ENCODE measurements at places on chromosomes 13 and 19.

- peaks cover 10% of the 10 kb centered on the region for H3K4me1 ChIP-seq
- H3K27ac ChIP-seq = no peak overlapping the region
- no peak for DNase-seq
- no peak overlapping the region for H3K4me3 ChIP-seq
- no peaks in the 10 kb centered on the region for H3K36me3 ChIP-seq
- H3K27me3 ChIP-seq = peaks cover 8% of the 10 kb centered on the region
These were observed 157.0 kb upstream of the FNDC3A start for GRCh38 chr13:48818495-48819356.

- H3K4me1 ChIP-seq = peaks cover 6% of the 10 kb centered on the region
- H3K36me3 ChIP-seq = peaks cover 36% of the 10 kb centered on the region
- no peaks in the 10 kb centered on the region for H3K27me3 ChIP-seq
- no peak overlapping the region for H3K27ac ChIP-seq
These were observed 47.4 kb downstream of the COG3 start for GRCh38 chr13:45512098-45512496.

- H3K36me3 ChIP-seq = peaks cover 1% of the 10 kb centered on the region
- H3K4me1 ChIP-seq = no peaks in the 10 kb centered on the region
- no peak overlapping the region for H3K4me3 ChIP-seq
These were observed 25.6 kb downstream of the SHISA2 start for GRCh38 chr13:26026211-26026610.

DNA sequence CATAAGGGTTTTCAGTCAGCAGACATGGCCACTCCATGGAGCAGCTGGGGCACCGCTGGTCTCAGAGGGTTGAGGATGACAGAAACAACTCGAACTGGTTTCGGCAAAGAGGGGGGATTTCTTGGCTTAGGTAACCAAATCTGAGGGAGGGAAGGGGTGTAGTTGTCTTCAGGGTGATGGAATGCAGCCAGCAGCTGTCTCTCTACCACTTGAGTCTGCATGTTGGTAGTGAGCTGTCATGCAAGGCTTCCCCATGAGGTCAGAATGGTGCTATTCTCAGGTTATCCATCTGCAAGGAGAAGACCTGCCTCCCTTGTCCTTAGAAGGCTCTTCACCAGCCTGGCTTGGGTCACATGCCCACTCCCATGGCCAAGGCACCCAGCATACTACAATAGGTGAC lies 55.6 kb upstream of the PEG3 start:
- no peak overlapping the region for H3K27ac ChIP-seq
- no peaks in the 10 kb centered on the region for H3K4me1 ChIP-seq
- no peak overlapping the region for H3K4me3 ChIP-seq

- H3K27me3 ChIP-seq = no peaks in the 10 kb centered on the region
- peak overlapping the region; percentile 85 for H3K27ac ChIP-seq
- DNase-seq = no peak
- peak overlapping the region; percentile 45 for H3K4me3 ChIP-seq
- peaks cover 48% of the 10 kb centered on the region for H3K4me1 ChIP-seq
- H3K36me3 ChIP-seq = peaks cover 22% of the 10 kb centered on the region
These were observed 190.9 kb downstream of the KLF12 start for GRCh38 chr13:73943137-73943964.

DNA sequence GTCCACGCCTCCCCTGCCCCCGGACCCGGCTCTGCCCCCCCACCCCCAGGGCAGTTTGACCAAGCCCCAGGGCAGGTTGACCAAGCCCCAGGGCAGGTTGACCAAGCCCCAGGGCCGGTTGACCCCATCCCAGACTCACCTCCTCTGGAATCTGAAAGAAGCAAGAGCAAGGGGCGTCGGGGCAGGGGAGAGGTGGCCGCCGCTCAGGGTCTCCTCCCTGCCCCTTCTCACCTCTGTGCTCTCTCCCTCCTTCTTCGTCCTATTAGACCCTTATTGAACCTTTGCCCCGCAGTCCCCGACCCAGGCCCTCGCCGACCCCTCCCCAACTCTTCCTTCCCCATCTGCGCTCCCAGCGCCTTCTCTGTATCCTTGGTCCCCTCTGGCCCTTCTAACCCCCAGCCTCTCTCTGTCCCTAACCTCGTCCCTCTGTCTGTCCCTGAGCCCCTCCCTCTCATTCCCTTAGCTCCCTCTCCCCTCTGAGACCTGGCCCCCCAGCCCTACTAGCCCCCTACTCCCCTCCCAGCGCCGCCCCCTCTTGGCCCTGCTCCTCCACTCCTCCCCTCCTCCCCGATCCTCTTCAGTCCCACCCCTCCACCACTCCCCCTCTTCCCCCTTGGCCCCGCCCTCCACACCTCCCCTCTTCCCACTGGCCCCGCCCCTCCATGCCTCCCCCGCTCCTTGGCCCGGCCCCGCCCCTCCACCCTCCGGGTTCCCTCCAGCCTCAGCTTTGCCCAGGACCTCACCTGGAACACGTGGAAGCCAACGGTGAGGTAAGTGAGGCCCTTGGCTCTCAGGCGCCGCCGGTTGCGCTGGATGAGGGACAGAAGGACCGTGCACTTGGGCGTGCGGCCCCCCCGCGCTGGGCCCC lies 7.6 kb downstream of the CAPN12 start:
- peaks cover 5% of the 10 kb centered on the region for H3K27me3 ChIP-seq
- H3K4me1 ChIP-seq = peaks cover 34% of the 10 kb centered on the region
- H3K4me3 ChIP-seq = peak overlapping the region; percentile 68
- H3K27ac ChIP-seq = peak overlapping the region; percentile 52
- no peak for DNase-seq
- peaks cover 15% of the 10 kb centered on the region for H3K36me3 ChIP-seq

DNA sequence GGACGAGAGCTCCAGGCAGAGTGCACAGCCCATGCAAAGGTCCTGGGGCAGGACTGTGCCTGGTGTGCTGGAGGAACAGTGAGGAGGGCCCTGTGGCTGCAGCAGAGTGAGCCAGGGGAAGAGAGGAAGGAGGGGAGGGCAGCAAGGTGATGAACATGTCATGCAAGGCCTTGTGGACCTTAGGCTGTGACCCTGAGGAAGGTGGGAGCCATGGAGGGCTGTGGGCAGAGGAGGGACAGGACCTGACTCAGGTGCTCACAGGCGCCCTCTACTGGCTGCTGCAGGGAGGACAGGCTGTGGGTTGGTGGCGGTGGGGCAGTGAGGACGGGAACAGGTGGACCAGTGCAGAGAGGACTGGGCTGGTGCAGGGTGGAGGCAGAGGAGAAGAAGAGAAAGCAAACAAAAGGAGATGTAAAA lies 170.3 kb downstream of the PTPRS start:
- H3K4me3 ChIP-seq = no peak overlapping the region
- H3K27ac ChIP-seq = no peak overlapping the region
- H3K4me1 ChIP-seq = no peaks in the 10 kb centered on the region
- no peaks in the 10 kb centered on the region for H3K27me3 ChIP-seq

DNA sequence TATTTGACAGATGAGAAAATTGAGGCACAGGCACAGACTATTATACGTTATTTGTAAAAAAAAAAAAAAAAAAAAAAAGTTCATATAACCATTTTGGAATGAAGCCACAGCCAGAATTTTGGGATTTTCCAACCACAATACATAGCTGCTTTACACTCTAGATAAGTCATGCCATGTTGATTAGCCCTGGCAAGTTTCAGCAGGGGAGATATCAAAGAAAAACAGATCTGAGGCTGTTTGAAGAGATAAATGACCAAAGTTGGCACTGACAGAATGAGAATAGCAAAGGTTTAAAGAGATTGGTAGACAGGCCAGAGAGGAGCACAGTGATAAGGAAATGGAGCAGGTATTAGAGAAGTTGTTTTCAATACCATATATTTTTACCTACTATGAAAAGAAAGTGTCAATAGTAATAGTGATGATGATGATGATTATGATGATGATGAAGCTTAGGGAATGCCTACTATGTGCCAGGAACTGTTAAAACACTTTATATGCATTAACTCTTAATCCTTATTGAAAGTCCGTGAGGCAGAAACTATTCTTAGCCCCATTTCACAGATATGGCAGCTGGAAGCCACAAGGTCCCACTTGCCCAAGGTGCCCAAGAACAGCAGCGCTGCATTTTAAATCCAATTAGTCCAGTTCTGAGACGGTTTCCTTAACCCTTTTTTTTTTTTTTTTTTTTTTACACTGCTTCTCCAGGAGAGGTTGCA lies 105.5 kb downstream of the MBNL2 start:
- H3K36me3 ChIP-seq = no peaks in the 10 kb centered on the region
- H3K4me3 ChIP-seq = no peak overlapping the region
- H3K27ac ChIP-seq = no peak overlapping the region

- H3K4me3 ChIP-seq = no peak overlapping the region
- no peak for DNase-seq
- H3K27ac ChIP-seq = no peak overlapping the region
- H3K27me3 ChIP-seq = no peaks in the 10 kb centered on the region
These were observed 948.8 kb upstream of the SLC10A2 start for GRCh38 chr13:104014803-104015645.

- H3K36me3 ChIP-seq = peaks cover 23% of the 10 kb centered on the region
- peaks cover 71% of the 10 kb centered on the region for H3K4me1 ChIP-seq
These were observed 42.2 kb downstream of the GATAD2A start for GRCh38 chr19:19447536-19448237.

DNA sequence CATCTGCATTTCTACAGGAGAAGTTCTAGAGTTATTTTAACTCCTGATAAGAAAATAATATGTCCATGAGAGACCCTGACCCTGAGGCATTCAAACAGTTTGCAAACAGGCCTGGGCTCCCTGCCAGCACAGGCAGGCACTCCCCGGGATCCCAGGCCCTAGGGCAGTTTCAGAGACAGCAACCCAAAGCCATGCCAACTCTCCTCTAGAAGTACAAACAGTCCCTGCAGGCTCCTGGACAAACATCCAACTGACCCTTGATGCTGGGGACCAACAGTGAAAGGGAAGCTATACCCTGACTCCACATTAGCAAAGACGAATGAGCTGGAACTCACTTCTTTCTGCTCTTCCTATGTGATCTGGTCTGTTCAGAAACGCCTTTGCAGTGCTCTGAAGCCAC lies 44.8 kb downstream of the CCDC70 start:
- H3K27me3 ChIP-seq = peaks cover 2% of the 10 kb centered on the region
- peaks cover 32% of the 10 kb centered on the region for H3K4me1 ChIP-seq
- no peak overlapping the region for H3K4me3 ChIP-seq
- no peak for DNase-seq

- no peaks in the 10 kb centered on the region for H3K4me1 ChIP-seq
- H3K27ac ChIP-seq = no peak overlapping the region
- H3K27me3 ChIP-seq = peaks cover 7% of the 10 kb centered on the region
- H3K4me3 ChIP-seq = no peak overlapping the region
- no peak for DNase-seq
These were observed 51.7 kb upstream of the SIAH3 start for GRCh38 chr13:45903051-45903813.

DNA sequence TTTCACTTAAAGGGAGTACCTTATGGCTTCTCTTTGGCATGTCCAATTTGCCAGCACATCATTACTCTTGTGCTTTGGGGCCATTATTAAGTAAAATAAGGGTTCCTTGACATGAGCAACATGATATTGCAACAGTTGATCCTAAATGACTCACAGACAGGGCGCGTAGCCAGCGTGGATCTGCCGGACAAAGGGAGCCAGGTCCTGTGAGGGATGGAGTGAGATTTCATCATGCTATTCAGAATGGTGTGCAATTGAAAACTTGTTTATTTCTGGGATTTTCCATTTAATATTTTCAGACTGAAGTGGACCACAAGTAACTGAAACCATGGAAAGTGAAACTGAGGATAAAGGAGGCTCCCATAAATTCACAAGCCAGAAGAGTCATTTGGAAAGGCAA lies 48.6 kb upstream of the WASF3 start:
- no peak overlapping the region for H3K4me3 ChIP-seq
- no peak for DNase-seq
- no peaks in the 10 kb centered on the region for H3K27me3 ChIP-seq
- H3K4me1 ChIP-seq = no peaks in the 10 kb centered on the region
- H3K36me3 ChIP-seq = no peaks in the 10 kb centered on the region
- no peak overlapping the region for H3K27ac ChIP-seq

GRCh38 chr19:30161770-30162169 lies 210.4 kb upstream of the ZNF536 start:
- H3K27ac ChIP-seq = no peak overlapping the region
- H3K27me3 ChIP-seq = no peaks in the 10 kb centered on the region
- no peak for DNase-seq
- no peaks in the 10 kb centered on the region for H3K4me1 ChIP-seq

- no peaks in the 10 kb centered on the region for H3K36me3 ChIP-seq
- no peak overlapping the region for H3K27ac ChIP-seq
- peaks cover 11% of the 10 kb centered on the region for H3K27me3 ChIP-seq
- no peaks in the 10 kb centered on the region for H3K4me1 ChIP-seq
- no peak overlapping the region for H3K4me3 ChIP-seq
- DNase-seq = no peak
These were observed 461.7 kb downstream of the KLF12 start for GRCh38 chr13:73672492-73672891.

- no peaks in the 10 kb centered on the region for H3K36me3 ChIP-seq
- no peak overlapping the region for H3K4me3 ChIP-seq
- H3K27ac ChIP-seq = no peak overlapping the region
- DNase-seq = no peak
- H3K4me1 ChIP-seq = no peaks in the 10 kb centered on the region
- no peaks in the 10 kb centered on the region for H3K27me3 ChIP-seq
These were observed 120.1 kb upstream of the CSNK1A1L start for GRCh38 chr13:37225414-37226070.

GRCh38 chr13:91031508-91031907 lies 316.0 kb upstream of the MIR17HG start:
- H3K36me3 ChIP-seq = no peaks in the 10 kb centered on the region
- DNase-seq = no peak
- H3K4me1 ChIP-seq = no peaks in the 10 kb centered on the region
- no peak overlapping the region for H3K4me3 ChIP-seq

- no peaks in the 10 kb centered on the region for H3K36me3 ChIP-seq
- peak; percentile 21 for DNase-seq
- H3K4me3 ChIP-seq = no peak overlapping the region
- peaks cover 5% of the 10 kb centered on the region for H3K4me1 ChIP-seq
These were observed 48.6 kb upstream of the GTF3A start for GRCh38 chr13:27375686-27376326.

DNA sequence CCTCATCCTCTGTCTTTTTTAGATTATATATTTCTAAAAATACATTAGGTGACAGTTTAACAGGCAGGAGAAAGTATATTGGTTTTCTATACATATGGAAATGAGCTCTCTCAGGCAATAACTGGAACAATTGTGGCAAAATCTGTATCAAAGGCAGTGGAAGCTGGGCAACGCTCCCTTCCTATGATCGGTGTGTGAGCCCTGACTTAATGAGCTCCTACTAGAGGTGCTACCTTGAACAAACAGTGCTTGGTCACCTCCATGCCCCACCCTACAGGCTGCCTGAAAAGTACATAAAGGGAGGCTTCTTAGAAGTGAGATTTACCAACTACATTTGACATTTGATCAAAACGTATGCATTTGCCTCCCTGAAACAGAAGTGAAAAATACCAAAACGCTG lies 185.3 kb downstream of the EFNB2 start:
- no peaks in the 10 kb centered on the region for H3K4me1 ChIP-seq
- H3K27me3 ChIP-seq = peaks cover 29% of the 10 kb centered on the region
- no peaks in the 10 kb centered on the region for H3K36me3 ChIP-seq

- peaks cover 9% of the 10 kb centered on the region for H3K4me1 ChIP-seq
- peaks cover 17% of the 10 kb centered on the region for H3K36me3 ChIP-seq
- no peaks in the 10 kb centered on the region for H3K27me3 ChIP-seq
These were observed at the start of gene MIDN for GRCh38 chr19:1248139-1248785. MIDN (plus strand) TSS chr19:1248583; CDS start chr19:1250297, 1,714 bp downstream.

GRCh38 chr13:98261165-98261702 lies 84.2 kb upstream of the RNF113B start:
- no peak for DNase-seq
- no peak overlapping the region for H3K4me3 ChIP-seq
- no peaks in the 10 kb centered on the region for H3K36me3 ChIP-seq
- no peak overlapping the region for H3K27ac ChIP-seq
- H3K4me1 ChIP-seq = no peaks in the 10 kb centered on the region
- H3K27me3 ChIP-seq = no peaks in the 10 kb centered on the region

Data from T-helper 2 cell treated with Interferon-gamma antibody and Interleukin-4, amounts not matched to agents 5 μg/mL and 100 μg/mL, for 36 hours (primary cell).